ENCODE measurements at places on chromosomes 7 and 10.

DNA sequence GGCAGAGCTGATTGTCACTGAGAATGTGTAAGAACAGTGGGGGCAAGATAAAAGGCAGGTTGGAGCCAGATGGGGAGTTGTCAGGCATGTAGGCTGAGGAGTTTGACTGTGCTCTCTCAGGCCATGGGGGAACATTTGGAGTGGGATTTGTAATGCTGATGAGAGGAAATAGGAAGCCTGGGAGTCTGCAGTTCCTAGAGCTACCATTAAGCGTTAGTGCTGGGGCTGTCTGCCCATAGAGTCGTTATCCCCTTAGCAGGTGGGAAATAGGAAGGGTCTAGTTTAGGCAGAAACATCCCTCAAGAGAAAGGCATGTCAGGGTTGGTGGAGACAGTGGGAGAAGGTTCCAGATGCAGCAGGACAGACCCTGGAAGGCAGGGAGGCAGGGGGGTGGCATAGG, 75.5 kb downstream of the RPS24 start:
- DNase-seq: no peak

DNA sequence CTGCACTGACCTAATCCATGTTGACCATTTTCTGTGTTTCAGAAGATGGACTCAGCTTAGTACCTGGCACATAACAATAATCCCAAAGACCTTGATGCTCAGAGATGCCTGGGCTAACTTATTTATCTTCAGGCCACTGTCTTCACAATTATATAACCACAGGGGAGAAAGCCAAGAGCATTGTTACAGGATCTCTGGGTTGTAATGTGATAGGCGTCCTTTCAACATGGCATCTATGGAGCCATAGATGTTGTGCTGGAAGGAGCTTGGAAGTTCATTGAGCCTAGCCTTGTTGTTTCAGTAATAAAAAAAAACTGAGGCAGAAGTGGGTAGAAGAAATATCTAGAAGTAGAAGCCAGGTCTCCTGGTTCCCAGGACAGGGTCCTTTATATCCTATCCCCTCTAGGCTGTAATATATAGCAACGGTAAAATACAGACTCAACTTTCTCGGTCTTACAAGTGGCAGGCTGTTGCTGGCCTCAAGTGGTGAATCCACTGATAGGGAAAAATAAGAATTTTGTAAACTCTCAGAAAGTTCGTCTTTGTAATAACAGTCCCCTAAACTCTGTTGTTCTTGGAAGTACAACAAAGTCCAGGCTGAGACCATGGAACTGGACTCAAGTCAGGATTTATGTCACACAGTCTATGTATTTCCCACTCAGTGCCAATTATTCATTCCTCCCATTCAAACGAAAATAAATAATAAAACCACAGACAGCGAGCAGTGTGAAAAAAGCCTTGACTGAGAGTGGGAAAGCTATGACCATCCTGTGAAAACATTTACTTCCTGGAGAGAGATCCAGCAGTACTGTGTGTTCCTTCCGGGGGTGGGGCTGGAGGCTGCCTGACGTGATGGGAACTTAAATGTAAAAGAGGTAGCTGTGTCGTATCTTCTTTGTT, 277.6 kb downstream of the REEP3 start:
- no peak for DNase-seq

DNA sequence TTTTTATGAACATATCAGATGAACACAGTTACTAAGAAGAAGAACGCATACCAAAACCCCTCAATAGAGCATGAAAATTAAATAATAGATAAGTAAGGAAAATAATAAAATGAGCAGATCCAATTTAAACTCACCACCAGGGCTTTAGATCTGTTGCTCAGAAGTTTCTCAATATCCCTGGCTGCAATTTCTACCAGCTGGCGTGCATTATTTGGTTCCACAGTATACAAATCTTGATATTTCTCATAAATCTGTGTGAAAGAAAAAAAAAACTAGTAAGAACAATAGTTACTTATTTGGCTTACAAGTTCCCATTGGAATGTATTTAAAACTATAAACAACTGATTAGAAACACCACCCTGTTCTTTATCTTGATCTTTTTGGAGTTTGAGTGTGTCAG, 108.6 kb downstream of the CACNA2D1 start:
- no peak for DNase-seq

DNA sequence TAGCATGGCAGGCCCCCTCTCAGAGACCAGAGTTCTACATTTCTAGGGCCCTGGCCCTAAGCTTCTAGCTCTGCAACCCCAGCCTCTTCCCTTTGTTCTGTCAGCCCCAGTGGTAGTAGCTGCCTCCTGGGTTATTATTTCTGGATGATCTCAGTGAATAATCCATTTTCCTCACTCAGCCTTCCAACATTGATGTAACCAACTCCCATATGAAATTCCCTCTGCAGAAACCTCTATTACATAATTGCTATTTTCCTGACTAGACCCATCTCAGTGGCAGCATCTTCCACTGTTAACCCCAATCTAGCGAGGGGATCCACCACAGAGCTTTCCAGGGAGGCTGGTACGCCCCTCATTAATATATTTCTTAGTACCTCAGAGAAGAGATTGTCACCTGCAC, 49.8 kb downstream of the FHIP2A start:
- no peak for DNase-seq

- no peak for DNase-seq
These were observed 54.9 kb downstream of the ODAD2 start for GRCh38 chr10:27944005-27944404.

DNA sequence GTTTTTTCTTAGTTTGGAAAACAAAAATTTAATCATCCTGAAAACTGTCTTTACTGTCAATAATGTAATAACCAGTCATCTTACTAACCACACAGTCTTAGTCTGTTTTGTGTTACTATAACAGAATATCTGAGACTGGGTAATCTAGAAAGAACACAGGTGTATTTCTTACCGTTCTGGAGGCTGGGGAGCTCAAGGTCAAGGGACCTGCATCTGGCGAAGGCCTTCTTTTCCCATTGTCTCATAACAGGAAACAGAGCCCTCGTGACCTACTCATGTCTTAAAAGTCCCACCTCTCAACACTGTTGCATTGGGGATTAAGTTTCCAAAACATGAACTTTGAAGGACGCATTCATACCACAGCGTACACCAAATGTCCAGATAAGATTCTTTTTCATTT, 932.3 kb downstream of the CNTNAP2 start:
- no peak for DNase-seq

DNA sequence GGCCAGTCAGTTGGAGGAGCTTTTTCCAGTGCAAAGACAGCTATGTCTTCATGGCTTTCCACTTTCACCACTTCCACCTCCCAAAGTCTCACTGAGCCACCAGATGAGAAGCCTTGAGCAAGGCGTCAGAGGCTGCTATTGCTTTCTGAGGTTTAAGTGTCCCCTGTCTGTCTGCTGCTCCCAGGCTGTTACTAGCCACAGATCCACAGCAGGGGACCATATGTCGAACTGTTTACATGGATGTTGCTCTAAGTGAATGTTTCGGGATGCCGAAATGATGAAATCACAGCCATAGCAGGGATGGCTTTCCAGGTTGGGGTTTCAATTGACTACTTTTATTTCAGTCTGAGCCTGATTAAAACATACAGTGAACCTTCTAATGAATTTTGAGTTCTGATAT, 88.5 kb downstream of the AVL9 start:
- DNase-seq: no peak

GRCh38 chr7:123787220-123788007, 38.6 kb upstream of the WASL start:
- no peak for DNase-seq

DNA sequence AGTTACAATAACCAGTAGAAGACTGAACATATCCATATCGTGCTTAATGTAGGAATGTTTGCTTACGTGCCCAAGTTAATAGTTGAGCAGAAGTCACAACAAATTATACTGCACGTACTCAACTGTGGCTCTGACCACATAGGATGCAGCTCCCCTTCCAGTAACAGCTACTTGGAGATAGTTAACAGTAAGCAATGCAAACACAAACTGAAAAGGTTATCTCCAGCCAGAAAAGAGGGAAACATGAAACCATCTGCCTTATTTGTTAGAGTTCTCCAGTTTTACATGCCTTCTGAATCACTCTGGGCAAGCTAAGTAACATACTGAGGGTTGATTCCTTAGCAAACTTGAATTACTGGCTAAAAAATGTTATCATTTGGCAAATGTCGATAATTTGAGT, 9.8 kb downstream of the DHX32 start:
- DNase-seq: no peak

GRCh38 chr7:4603843-4604231, 78.3 kb upstream of the FOXK1 start:
- DNase-seq: no peak

DNA sequence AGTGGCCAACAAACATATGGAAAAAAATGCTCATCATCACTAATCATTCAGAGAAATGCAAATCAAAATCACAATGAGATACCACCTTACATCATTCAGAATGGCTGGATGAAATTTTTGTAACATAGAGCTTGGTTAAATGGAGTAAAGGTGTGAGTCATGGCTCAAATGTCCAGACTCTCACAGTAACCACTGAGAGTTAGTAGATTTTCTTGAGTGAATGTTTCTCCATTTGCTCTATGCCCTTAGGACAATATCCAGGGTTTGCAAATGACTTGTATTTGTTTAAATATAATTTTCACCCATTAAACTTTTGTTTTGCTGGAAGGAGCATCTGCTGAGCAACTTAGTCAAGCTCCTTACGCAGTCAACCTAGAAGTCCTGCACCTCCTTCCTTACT, 967.2 kb downstream of the XPNPEP1 start:
- DNase-seq: no peak

GRCh38 chr7:117269417-117269816, 53.4 kb downstream of the WNT2 start:
- DNase-seq: peak; percentile 48

GRCh38 chr10:14153570-14154055, 177.1 kb downstream of the FRMD4A start:
- no peak for DNase-seq

GRCh38 chr7:44081266-44081748, 1.0 kb downstream of the POLM start:
- peak; percentile 54 for DNase-seq

- peak; percentile 26 for DNase-seq
These were observed 36.3 kb downstream of the ABCB1 start for GRCh38 chr7:87564296-87564963.

DNA sequence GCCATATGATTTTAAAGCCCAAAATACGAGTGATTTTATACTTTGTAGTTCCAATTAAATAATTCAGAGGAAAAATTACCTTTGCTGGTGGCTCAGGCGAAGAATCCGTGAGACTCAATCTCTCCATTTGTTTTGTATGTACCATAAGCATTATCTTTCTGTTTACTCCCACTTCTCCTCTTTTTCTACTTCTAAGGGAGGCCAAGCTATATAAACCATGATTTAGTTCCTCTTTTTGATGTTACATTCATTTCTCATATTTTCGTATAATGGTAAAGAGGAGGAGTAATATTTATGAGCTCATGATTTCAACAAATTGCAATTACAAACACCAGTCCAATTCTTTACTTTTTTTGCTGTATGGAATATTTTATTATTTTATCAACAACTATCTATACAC, 50.6 kb upstream of the TES start:
- no peak for DNase-seq

GRCh38 chr7:147639037-147639436, 951.5 kb upstream of the C7orf33 start:
- no peak for DNase-seq

DNA sequence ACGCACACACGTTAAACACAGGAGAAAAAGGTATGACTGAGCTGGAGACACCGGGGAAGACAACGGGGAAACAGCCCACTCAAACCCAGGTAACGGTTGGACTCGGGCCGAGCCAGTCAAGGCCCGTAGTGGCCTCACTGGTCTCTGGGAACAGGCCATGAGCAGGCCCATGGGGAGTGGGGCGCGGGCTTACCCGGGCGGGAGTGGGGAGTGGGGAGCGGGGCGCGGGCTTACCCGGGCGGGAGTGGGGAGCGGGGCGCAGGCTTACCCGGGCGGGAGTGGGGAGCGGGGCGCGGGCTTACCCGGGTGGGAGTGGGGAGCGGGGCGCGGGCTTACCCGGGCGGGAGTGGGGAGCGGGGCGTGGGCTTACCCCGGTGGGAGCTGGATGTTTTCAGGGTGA, 11.5 kb downstream of the INTS1 start:
- DNase-seq: no peak

DNA sequence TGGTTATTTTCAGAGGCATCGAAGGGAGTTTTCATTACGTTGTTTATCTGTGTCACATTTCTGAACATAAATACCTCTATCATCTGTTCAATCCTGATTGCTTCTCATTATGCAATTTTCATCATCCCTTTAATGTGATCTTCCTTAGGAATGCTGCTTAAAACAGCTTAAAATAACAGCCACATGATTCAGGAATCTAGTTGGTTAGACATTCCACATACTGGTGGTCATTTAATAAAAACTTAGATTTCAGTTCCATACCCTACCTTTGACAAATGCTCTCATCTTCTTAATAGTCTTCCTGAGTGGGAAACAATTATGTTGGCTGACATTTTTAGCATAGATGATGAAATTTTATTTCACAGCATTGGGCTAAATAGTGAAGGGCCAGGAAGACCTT, 191.3 kb upstream of the CDCA7L start:
- DNase-seq: no peak

DNA sequence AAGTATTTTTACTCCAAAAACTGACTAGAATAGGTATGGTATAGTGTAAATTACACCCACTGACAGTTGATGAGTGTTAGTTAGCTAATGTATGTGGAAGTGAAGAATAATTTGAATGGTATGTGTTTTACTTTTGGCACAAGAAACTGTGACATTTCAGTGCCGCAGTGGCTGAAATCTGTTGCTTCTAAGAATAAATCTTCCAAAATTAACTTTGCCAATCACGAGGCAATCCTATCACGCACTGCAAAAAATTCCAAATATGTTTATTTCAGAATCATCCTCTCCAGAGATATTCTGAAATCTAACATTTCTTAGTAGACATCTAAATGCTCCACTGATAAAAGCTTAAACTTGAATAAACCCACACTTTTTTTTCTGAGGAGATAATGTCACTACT, 61.2 kb downstream of the PCLO start:
- no peak for DNase-seq

DNA sequence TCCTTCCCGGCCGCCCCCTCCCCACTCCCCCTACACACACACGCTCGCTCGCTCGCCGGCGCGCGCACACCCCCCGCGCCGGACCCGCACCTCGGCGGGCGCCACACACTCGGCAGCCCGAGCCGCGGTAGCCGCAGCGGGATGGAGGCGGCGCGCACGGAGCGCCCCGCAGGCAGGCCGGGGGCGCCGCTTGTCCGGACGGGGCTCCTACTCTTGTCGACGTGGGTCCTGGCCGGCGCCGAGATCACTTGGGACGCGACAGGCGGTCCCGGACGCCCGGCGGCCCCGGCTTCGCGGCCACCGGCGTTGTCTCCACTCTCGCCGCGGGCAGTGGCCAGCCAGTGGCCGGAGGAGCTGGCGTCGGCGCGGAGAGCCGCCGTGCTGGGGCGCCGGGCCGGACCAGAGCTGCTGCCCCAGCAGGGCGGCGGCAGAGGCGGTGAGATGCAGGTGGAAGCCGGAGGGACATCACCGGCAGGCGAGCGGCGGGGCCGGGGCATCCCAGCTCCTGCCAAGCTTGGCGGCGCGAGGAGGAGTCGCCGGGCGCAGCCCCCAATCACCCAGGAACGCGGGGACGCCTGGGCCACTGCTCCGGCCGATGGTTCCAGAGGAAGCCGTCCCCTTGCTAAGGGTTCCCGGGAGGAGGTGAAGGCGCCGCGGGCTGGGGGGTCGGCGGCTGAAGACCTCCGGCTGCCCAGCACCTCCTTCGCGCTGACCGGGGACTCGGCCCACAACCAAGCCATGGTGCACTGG, at the start of gene SORCS3:
TSS of gene SORCS3 (plus strand) at position 104 of the 750 bp plus-strand sequence.
- DNase-seq: no peak

All from activated CD4-positive, alpha-beta T cell treated with anti-CD3 and anti-CD28 coated beads, Interleukin-10, Interleukin-2, amounts not matched to agents 100 ng/mL and 50 ng/mL, durations not matched to agents 16 hours and 8 hours (primary cell).